Cortex of kidney (tissue), 1 donor: ENCODE measurements at places on chromosomes 3 and 15.

DNA sequence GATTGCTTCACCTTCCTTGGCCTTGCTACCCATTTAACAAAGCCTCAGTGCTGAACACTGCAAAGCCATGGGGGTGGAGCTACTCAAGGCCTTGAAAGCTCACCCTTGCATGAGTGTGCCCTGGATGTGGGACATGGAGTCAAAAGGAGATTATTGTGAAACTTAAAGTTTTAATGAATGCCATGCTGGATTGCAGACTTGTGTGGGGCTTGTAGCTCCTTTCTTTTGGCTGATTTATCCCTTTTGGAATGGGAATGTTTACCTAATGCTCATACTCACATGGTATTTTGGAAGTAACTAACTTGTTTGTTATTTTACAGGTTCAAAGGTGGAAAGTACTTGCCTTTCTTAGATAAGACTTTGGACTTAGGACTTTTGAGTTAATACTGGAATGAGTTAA lies 538.5 kb upstream of the NECTIN3 start:
- DNase-seq, result no peak

DNA sequence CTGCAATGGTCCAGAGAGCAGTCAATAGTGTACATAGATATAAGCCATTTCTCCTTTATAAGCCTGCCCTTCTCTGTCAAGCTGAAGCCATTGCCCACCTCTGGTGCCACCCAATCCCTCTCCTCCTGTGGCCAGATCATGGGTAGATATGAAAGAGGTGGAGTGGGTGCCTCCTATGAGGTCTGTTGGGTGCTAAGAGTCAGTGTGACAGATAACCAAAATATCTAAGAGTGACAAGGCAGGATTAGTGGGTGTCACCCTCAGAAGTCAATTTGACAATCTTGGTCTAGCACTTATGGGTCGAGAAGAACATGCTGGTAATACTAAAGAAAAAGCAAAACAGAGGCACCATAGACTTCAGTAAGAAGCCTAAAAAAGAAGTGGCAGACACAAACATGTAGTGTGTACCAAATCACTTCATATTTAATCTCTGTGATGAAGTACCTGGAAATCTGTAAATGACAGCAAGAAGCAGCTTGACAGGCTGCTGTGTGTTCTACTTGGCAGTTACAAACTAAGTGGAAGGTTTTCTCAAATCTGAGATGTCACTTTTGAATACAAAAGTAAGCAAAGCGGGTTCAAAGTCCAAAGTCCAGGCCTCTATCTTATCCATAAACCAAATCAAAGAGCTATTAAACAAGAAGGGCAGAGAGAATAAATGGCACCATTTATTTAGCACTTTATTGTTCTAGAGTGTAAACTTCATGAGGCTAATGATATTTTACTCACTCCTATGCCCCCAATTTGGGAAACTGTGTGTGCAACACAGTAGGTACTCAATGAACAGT lies 118.9 kb upstream of the EOMES start:
- no peak for DNase-seq

DNA sequence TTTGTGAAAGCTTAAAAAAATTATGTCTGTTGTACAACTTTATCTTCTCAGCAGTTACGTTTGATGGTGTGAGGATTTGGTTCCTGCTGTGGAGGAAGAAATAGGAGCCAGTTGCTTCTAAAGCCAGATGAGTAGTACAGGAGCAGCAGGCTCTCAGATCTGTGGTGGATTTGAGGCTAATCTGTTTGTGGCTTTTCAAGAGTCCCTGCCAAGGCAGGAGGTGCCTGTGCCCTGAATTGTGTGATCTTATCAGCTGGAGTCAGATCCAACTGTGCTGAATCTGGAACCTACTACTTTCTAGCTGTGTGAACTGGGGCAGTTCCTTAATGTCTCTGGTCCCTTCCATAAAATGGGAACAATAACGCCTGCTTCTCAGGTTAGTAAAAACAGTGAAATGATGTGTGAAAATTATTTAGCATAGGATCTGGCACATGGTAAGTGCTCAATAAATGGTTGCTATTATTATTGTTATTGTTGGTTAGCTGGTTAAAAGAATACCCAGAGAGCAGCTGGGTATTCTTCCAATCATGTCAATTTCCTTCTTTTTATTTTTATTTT lies 7.7 kb downstream of the CLDN11 start:
- DNase-seq, result no peak

DNA sequence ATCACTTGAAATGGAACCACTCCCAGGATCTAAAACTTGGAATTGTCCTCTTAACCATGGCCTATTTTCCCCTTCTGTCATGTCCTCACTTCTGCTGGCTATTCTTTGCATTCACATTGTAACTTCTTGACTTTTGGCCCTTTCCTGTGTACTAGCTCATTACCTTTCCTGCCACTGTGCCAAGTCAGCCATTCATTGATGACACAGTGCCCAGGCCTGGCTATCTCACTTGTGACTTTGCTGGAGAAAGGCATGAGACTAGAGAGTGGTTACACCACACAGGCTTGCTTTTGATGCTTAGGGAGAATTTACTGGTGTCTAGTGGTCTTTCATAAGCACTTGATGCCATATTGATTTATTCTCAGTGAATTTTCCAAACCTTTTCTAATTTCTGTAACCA lies 101.1 kb downstream of the NR1D2 start:
- no peak for DNase-seq

DNA sequence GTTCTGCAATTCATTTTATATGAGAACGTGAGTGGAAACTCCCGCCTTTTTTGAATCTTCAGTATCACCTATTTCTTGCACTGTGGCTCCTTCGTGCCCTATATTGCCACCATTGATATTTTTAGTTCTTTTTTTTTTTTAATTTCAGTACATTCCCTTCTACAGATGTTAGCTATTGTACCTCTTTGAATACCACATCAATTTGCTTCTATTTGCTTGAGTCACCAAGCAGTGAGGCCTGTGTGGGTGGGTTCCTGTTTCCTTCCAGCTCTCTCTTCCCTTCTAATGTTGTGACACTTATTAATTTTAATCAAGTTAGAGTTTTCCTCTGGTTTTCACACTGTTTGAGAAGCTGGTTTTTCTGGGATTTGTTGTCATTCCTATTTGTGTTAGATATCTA lies 8.7 kb downstream of the HACD2 start:
- no peak for DNase-seq

GRCh38 chr3:120752230-120752629 lies 9.7 kb downstream of the GTF2E1 start:
- no peak for DNase-seq

- DNase-seq, result no peak
These were observed 4.8 kb downstream of the HES1 start for GRCh38 chr3:194140520-194141414.

DNA sequence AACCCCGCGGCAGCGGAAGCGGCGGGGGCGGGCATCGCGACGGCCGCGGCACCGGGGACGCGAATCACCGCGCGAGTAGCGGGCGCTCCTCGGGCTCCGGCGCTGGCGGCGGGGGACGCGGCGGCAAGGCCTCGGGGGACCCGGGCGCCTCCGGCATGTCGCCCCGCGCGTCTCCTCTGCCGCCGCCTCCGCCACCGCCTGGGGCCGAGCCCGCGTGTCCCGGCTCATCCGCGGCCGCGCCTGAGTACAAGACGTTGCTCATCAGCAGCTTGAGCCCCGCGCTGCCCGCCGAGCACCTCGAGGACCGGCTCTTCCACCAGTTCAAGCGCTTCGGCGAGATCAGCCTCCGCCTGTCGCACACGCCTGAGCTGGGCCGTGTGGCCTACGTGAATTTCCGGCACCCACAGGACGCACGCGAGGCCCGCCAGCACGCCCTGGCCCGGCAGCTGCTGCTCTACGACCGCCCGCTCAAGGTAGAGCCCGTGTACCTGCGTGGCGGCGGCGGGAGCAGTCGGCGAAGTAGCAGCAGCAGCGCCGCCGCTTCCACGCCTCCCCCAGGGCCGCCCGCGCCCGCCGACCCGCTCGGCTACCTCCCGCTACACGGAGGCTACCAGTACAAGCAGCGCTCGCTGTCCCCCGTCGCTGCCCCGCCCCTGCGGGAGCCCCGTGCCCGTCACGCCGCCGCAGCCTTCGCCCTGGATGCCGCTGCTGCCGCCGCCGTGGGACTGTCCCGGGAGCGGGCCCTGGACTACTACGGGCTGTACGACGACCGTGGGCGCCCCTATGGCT lies 675 bp downstream of the RBM15B start:
- no peak for DNase-seq

DNA sequence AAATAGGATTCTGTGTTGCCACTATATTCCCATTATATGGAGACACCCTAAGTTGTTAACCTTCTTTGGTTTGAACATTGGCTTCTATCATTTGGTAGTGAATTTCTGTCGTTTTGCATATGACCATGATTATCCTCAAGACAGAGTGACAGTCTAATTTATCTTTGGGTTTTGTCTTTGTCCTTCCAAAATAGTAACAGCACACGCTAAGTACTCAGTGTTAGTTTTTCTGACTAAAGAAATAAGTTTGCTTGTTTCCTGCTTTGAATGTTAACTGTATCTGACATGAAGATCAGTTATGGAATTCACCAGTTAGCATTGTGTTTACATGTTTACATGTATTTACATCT lies 352.5 kb upstream of the GRM7 start:
- no peak for DNase-seq

GRCh38 chr3:71232175-71232679 lies 351.3 kb downstream of the FOXP1 start:
- DNase-seq, result no peak

GRCh38 chr15:57609805-57610529 lies 18.3 kb downstream of the MYZAP start:
- no peak for DNase-seq

DNA sequence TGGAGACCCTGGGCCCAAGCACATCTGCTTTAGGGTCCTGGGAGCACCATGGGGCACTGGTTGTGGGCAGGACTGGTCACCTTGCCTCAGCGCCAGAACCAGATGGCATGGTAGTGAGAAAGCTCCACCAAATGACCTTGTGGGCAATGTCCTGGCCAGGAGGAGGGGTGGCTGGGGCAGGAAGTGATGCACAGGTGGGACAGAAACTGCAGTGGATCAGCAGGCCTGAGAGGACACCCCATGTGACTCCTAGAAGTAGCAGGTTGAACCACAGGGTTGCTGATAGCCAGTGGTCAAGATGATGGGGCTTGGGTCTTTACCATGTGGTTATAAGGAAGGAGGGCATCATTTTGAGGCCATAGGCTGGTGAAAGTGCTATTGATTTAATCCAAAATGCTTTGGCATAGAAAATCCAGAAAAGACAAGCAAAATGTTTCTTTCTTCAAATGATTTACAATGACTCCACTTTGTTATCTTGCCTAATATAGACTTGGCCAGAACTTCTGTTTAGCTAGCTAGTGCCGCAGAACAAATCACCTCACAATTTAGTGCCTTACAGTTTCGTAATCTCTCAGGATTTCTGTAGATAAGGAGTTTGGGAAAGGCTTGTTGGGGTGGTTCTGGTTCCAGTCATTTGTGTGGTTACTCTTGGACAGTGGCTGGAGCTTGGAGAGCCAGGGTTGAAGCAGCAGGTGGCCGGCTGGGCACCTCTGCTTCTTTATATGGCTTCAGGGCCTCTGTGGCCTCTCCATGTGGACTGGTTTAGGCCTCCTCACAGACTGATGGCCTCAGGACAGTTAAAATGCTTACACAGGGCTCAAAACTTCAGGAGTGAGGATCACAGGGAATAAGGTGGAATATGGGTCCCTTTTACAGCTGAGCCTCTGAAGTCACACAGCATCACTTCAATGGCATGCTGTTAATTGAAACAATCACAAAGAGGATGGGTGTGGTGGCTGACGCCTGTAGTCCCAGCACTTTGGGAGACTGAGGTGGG lies 27.5 kb downstream of the TMEM158 start:
- no peak for DNase-seq

DNA sequence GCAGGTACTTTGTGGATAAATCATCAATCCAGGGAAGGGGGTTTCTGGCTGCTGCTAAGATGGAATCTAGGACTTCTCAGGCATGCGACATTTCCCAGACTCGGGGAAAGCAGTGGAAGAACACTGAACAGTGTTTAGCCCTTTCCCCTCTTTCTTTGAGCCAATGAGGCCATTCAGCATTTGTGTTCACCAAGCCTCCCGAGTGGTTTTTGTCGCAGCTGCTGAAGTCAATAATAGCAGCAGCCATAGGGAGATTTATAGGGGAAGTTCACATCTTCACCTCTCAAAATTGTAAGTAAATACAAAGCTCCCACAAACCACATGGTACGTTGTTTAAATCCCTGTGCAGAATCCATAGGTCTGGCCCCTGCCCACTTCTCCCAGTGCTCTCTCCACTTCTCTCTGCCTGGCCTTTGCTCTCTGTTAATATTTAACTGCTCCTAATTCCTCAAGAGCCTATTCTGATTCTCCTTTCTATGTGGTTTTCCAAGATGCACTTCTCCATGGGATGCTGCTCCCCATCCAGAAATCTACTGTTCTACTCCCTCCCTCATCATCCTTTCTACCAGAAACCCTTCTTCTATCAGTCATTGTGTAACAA lies 230.7 kb downstream of the SHQ1 start:
- DNase-seq, result no peak

DNA sequence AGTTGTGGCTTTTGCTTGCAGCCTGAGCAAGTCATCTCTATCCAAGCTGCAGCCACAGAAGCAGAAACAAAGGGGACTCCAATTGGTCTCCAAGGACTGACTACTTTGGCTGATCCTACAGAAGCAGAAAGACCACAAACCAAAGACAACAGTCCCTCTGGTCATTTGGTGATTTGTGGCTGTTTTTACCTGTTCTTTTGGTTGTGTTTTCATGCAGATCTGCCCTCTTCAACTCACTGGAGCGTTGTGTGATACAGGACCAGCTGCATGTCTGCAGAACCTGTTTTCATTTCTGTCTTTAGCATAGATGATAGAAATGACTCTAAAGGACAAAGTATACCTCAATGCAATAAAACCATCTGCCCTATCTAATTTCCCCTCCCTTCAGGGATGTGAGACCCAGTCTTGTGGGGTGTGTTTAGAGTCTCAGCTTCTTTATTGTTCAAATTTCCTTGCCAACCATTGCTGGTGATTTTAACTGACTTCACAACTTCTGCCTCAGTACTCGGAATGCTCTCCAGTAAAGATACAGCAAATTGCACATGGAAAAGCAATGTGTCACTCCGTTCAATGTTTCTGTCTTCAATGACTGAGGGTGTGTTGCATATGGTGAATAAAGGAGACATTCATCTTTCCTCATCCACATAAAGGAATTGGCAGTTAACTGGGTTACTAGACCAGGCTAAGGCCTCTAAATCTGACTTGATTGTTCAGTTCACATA lies 48.9 kb upstream of the SLC7A14 start:
- no peak for DNase-seq
